ENCODE measurements at places on chromosomes 16 and 17. TPM values are rescaled to one million over a fixed set of nuclear protein-coding genes. Genes with fewer than 3 reads are reported as not detected.

- peak; percentile 54 for DNase-seq
Measured at GRCh38 chr17:1043601-1044251, 46.8 kb downstream of the TIMM22 start.

DNA sequence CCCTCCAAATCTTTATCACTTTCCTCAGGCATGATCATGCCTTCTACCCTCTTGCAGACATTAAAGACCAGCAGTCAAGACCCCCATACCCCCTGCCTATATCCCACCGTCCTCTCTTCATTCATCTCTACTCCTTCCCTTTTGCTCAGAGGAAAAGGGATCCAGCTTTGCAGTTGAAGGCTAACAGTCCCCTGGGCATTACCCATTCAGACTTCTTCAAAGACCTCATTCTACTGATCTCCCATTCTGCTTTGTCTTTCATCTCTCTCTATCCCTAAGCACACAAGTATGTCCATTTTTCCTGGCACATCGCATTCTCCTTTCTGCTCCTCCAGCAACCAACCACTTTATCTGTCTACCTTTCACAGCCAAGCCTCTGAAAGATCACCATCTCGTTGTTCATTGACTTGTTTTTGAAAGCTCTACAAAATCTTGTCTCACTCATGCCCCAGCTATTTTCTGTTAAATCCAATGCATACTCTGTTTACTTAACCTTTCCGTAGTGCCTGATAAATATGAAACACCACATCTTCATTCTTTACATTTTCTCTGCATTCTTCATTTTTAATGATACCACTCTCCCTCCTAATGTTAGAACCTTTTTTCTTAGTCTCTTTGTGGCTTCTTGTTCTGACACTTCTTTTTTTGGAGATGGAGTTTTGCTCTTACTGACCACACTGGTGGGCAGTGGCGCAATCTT lies 14.1 kb upstream of the LCMT1 start:
- no peak for DNase-seq

DNA sequence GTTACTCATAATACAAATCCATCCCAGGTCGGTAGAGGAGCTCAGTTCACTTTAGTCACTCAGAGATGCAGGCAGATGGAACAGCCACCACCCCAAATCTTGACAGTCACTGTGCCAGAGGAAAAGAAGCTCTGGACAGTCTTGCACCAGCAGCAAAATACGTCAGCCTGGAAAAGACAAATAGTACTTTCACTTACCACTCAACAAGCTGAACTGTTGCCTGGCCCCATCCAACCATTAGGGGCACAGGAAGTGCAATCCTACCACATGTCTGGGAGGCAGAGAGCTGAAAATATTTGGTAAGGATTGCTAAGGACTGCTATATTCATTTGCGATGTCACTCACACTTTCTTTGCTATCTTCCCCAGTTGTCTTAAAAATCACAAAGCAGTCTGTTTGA lies 239.1 kb upstream of the TOX3 start:
- DNase-seq = no peak

DNA sequence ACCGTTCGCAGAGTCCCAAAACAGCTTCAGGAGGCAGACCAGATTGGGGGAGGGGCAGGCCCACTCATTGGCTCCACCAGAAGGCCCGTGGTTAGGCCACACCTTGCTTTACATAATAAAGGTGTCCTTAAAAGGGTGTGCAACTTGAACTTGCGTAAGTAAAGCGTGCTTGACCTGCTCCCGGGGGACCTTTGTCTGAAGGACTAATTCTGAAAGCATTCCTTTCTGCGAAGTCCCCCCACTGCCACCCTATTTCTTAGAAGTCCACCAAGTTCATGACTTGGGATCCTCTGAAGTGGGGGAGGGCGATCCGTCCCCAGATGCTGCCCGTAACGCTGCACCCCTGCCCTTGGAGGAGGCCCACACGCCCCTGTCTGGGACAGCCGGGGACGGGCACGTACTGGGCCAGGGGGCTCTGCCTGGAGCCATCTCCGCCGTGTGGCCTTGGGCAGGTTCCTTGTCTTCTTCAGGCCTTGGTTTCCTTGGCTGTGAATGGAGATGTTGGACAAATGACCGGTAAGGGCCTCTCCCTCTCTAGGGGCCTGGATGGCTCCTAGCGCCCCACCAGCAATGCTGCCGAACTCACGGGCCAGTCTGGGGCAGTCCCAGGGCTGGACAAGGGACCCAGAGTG lies 823 bp upstream of the ZNF469 start:
- peak; percentile 60 for DNase-seq

GRCh38 chr16:66079671-66080334 lies 286.7 kb upstream of the CDH5 start:
- no peak for DNase-seq

Gene SNAI3
- total RNA-seq = 9.1 TPM

All from WTC11 (cell line).